ENCODE measurements at places on chromosomes 4 and X.

GRCh38 chr4:84855774-84856173, 110.7 kb downstream of the WDFY3 start:
- DNase-seq, result no peak

DNA sequence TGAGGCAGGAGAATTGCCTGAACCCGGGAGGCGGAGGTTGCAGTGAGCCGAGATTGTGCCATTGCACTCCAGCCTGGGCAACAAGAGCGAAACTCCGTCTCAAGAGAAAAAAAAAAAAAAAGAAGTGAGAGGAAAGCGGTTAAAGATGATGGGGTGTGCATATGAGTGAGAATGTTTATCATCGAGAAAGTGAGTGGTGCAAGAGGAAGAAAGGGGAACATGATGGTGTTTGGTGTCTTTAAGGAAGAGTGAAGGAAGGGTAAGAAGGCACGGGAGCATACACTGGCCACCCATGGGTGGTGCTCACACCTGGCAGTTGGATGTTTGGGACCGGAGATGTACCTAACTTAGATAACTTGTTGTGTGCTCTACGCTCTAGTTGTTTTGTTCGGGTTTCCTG, 62.2 kb downstream of the STOX2 start:
- no peak for DNase-seq

DNA sequence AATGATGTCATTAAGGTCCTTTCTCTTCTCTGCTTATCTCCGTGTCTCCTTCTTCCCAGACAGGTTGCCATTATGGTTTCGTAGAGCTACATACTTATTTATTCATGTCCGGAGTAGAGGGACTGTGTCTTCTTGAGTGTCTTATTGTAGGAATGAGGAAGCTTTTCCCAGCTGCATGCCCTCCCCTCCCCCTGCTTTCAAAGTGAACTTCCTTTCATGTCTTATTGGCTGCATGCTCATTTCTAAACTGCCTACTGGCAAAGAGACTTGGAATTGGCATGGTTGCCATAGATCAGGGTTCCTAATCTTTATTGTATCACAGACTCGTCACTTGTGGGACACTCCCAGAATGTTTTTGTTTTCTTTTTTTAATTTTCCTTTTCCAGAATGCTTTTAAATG, 15.4 kb downstream of the VAMP7 start:
- no peak for DNase-seq

- no peak for DNase-seq
Measured at GRCh38 chr4:665751-666435, 8.2 kb downstream of the ATP5ME start.

DNA sequence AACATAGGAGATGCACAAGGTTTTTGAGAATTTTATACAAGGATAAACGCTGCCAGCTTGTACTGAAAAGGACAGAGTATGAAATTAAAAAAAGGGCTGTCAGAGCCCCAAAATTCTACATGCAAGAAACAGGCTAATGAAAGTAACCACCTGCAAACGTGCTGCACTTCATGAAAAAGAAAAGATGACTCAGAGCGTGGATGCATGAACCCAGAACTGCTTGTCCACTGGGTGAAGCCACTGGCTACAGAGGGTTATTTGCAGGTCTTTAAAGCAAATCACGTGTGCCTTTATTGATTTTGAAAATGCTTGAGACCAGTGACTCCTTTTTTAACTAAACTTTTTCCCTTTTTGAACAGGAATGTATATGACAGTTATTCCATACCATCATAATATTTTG, 25.3 kb upstream of the FRMD7 start:
- DNase-seq, result no peak

DNA sequence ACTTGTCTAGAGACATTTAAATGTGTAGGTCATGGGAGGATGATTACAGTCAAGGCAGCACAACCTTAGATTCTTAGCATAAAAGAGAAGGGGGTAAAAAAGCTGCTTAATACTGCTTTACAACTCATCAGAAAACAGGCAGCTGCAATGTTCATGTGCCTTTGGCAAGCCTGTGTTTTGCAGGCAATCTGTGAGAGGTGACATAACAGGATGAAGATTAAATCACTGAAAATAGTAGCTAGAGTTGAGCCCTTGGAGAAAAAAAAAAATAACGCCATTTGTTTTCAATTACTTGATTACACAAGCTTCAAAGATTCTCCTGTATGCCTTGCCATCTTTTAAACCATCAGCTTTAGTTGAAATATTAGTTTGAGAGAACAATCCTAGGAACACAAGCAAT, 847.6 kb upstream of the LCORL start:
- DNase-seq, result no peak

DNA sequence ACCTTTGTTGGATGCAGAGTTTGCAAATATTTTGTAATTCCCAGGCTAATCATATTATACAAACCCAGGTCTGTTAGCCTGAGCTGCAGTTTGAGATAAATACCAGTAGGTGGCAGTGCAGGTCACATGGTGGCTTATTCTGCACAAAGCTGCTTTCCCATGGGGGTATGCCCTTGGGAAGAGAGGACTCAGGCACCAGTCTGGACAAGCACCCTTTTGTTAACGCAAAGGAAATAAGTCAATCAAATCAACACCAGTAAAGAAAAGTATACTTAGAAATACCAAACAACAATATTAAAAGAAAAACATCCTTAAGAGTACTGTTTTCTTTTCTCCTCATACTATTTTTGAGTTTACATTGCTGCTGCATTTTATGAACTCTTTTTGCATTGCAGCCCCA, 389.0 kb upstream of the ZFP42 start:
- DNase-seq, result no peak

DNA sequence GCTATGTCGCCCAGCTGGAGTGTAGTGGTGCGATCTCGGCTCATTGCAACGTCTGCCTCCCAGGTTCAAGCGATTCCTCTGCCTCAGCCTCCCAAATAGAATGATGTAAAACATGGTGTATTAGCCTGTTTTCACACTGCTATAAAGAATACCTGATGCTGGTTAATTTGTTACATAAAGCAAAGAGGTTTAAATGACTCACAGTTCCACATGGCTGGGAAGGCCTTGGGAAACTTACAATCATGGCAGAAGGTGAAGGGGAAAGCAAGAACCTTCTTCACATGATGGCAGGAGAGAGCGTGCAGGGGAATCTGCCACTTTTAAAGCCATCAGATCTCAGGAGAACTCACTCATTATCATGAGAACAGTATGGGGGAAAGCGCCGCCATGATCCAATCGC, 1191.8 kb downstream of the ARAP2 start:
- no peak for DNase-seq

GRCh38 chr4:141560056-141560455, 76.3 kb upstream of the IL15 start:
- no peak for DNase-seq

GRCh38 chr4:185369731-185370130, 26.0 kb downstream of the LRP2BP start:
- DNase-seq, result no peak

GRCh38 chrX:47221756-47222155, 3.3 kb downstream of the CDK16 start:
- no peak for DNase-seq

DNA sequence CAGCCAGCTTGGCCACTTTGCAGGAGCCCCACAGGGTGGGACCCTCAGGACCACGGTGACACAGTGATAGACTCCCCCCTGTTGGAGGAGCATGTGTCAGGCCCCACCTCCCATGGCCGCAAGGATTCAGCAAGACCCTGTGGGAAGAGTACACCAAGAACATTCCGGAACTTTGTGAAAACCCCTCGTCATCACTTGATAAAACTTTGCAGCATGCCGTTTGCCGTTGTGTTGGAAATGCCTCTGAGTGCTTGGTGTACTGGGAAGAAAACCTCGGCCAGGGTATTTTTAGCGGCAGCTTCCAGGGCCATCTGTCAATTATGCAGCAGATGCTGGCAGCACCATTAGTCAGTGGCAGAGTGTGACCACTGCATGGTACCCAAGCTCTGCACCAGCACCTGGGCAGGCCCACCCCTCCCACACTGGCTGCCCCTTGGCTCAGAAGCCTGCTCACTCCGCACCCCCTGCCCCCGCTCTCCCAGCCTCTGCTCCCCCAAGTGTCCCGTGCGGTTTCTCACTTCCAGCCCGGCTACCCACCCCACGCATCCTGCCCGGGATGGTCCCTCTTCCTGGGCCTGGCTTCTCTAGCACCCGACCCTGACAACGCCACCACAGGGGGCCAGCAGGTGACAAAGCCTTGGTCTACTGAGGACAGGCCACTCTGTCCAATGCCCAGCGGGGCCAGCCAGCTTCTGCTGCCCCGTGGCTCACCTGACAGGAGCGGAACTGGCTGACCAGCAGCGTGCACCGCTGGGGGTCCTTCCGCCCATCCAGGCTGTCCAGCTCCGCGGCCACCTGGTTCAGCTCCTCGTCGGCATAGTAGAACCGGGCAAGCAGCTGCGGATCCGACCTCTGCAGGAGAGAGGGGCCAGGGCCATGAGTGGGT, 65.0 kb downstream of the ZFYVE28 start:
- no peak for DNase-seq

DNA sequence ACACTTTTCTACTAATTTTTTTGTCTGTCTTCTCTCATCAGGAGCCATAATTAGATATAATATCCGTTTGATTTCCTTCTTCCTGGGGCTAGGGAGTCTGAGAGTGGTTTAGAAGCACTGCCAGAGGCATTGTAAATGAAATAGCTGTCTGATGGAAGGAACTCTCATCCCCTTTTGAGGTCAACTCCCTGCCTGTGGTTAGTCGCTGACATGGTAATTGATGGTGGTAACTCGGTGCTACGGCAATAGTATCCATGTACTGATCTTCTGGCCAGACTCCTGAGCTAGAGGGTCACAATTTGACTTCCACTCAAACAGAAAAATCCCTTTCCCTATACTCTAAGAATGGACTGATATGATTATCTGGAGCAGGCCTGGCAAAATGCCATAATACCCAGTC, 108.1 kb upstream of the TRPC5 start:
- no peak for DNase-seq

DNA sequence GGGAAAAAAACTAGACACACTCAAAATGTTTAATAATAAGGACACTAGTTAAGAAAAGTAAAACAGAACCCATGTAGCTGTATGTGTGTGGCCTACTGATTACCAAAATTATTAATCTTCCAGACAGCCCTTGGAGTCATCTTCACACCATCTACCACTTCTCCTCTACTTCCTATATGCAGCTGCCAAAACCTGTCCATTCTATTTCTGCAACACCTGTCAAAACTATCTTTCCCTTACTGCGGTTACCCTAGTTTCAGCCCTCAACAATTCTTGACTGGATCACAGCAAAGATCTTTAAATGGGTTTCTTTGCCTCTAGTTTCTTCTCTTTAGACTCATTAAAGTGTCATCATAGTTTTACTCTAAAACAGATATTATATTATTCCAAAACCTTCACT, 72.6 kb downstream of the GPR82 start:
- no peak for DNase-seq

GRCh38 chr4:124932447-124932846, 219.9 kb upstream of the ANKRD50 start:
- DNase-seq, result no peak

DNA sequence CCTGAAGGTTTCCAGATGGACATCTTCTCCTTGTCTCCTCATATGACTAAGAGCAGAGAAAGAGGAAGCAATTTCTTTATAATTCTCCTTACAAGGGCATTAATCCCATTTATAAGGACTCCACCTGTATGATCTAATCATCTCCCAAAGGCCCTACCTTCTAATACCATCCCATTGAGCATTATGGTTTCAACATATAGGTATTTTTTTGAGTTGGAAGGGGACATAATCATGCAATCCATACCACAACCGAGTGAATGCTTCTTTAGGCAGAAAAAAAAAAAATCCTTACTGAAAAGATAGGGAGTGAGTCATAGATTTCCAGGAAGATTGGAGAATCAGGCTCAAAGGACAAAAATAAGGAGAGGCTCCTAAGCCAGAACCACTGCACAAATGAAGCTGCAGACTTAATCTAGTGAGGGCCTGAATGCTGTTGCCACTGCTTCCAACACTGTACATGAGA, 312.5 kb upstream of the HS3ST1 start:
- DNase-seq, result no peak

DNA sequence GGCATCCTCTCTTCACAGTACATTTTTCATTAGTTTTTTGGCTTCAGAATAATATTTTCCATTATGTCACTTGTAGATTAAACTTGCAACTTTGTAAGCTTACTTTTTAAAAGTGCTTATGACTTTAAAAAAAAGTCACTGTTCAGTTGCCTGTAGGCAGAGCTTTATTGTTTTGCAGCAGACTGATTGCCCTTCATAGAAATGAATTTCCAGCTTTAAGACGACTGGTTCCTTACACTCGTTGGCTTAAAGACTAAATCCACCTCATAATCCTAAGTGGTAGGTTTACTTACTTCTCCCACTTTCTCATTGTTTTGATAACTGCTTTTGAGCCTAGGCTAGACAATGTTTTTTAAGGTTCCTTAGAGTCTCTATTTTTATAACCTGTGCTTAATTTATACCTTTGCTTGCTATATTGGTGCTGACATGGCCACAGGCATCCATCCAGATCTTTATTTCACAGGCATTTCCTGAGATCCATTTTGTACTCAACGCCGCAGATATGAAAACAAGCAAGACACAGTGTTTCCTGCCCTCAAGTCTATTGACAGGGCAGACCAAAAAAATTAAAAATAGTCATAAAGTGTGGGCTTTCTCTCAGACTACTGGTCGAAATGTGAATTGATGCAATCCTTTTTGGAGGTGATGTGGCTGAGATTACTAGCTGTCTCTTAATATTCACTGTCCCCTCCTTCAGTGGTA, 12.6 kb upstream of the IL13RA2 start:
- DNase-seq, result no peak

- no peak for DNase-seq
Measured at GRCh38 chrX:55624403-55624802, 1.2 kb downstream of the FOXR2 start.

DNA sequence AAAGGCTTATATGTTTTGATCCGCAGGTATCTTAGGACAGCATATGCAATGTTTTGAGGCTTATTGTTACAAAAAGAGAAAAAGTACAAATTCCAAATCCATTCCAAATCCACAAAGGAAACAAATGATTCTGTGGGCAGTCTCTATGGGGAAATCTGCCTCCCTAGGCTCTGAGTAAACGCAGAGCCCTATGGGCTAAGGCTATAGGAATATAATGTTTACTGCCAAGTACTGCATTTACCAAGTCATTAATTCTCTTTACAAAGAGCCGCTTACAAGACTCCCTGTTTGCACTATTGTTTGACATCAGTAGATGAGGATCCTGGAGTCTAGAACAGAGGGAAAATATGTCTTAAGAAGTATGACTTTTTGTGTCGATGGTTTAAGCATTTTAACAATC, 212.4 kb upstream of the GPC4 start:
- DNase-seq, result no peak

- DNase-seq, result no peak
Measured at GRCh38 chr4:185849664-185850550, 37.9 kb upstream of the SORBS2 start.

- DNase-seq, result no peak
Measured at GRCh38 chr4:29770627-29771026, 949.5 kb upstream of the PCDH7 start.

DNA sequence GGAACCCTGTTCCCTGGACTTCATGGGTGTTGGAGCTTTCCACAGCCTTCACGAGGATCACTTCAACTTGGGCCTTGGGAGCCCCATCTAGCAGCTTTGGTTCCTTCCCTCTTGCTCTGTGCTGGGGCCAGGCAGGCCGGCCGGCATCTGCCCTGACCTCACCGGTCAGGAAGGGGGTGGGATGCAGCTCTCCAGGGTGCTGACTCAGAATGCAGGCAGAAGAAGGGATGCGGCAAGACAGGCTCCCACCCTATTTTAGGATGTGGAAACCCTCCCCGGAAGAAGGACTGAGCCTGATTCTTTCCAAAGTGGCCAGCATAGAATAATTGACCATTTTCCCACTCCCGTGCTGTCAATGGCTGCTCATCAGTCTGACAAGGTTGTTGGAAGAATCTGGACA, 47.1 kb downstream of the FHDC1 start:
- DNase-seq, result no peak
